Upper lobe of right lung (tissue), 1 donor: ENCODE measurements at places on chromosomes 5 and 9. TPM values are rescaled to one million over a fixed set of nuclear protein-coding genes. Genes with fewer than 3 reads are reported as not detected.

DNA sequence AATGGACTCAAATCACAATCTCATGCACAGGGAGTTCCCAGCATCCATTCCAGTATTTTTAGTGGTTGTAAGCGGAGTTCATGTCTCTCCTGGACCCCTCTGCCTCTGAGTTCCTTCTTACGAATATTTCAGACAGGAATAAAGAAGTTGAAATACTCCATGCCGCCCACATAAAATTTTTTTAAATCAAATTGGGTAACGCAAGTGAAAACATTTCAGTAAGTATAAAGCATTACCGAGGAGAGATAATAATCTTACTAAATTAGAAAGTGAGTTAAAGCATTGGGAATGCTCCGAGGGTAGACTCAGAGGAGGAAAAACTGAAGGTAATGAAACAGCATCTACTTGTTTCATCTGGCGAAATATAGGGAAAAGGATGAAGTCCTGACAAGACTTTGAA lies 317.6 kb downstream of the ARRDC3 start:
- no peaks in the 10 kb centered on the region for H3K27me3 ChIP-seq
- no peaks in the 10 kb centered on the region for H3K36me3 ChIP-seq
- H3K27ac ChIP-seq = no peak overlapping the region
- H3K4me3 ChIP-seq = no peak overlapping the region
- peaks cover 4% of the 10 kb centered on the region for H3K4me1 ChIP-seq

GRCh38 chr9:129184596-129185122 lies 6.6 kb upstream of the IER5L start:
- H3K27ac ChIP-seq = no peak overlapping the region
- H3K4me3 ChIP-seq = no peak overlapping the region
- H3K27me3 ChIP-seq = no peaks in the 10 kb centered on the region
- no peaks in the 10 kb centered on the region for H3K4me1 ChIP-seq
- no peak for DNase-seq
- H3K36me3 ChIP-seq = no peaks in the 10 kb centered on the region

GRCh38 chr9:71928806-71929205 lies 17.4 kb downstream of the C9orf85 start:
- H3K27me3 ChIP-seq = no peaks in the 10 kb centered on the region
- no peak overlapping the region for H3K27ac ChIP-seq
- no peak for DNase-seq
- no peaks in the 10 kb centered on the region for H3K36me3 ChIP-seq
- no peaks in the 10 kb centered on the region for H3K4me1 ChIP-seq

DNA sequence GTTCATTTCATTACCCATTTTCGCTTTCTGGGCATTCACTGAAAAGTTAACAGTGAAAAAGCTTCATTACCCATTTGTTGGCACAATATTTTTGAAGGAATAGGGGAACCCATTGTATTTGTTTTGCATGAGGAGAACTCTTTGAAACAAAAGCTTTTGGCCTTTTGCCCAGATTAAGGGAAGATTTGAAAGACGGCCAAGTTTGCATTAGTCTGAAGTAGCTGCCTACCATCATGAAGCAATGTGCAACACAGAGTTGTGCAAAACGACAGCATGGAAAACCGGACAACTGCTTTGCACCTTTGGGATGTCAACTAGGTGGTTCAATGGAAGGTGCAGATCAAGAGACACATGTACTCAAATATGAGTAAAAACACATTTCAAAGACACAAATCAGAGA lies 84.9 kb downstream of the TRPM3 start:
- no peaks in the 10 kb centered on the region for H3K36me3 ChIP-seq
- no peak overlapping the region for H3K4me3 ChIP-seq
- H3K27ac ChIP-seq = no peak overlapping the region
- H3K27me3 ChIP-seq = no peaks in the 10 kb centered on the region
- no peaks in the 10 kb centered on the region for H3K4me1 ChIP-seq

The REXO4 gene
- total RNA-seq = 22.6 TPM

GRCh38 chr5:132209131-132209530 lies 18.5 kb downstream of the P4HA2 start:
- no peaks in the 10 kb centered on the region for H3K4me1 ChIP-seq
- H3K27me3 ChIP-seq = no peaks in the 10 kb centered on the region
- H3K27ac ChIP-seq = no peak overlapping the region
- no peak overlapping the region for H3K4me3 ChIP-seq
